Ascending aorta (tissue), 2 donors: ENCODE measurements at places on chromosomes 16 and 17.

DNA sequence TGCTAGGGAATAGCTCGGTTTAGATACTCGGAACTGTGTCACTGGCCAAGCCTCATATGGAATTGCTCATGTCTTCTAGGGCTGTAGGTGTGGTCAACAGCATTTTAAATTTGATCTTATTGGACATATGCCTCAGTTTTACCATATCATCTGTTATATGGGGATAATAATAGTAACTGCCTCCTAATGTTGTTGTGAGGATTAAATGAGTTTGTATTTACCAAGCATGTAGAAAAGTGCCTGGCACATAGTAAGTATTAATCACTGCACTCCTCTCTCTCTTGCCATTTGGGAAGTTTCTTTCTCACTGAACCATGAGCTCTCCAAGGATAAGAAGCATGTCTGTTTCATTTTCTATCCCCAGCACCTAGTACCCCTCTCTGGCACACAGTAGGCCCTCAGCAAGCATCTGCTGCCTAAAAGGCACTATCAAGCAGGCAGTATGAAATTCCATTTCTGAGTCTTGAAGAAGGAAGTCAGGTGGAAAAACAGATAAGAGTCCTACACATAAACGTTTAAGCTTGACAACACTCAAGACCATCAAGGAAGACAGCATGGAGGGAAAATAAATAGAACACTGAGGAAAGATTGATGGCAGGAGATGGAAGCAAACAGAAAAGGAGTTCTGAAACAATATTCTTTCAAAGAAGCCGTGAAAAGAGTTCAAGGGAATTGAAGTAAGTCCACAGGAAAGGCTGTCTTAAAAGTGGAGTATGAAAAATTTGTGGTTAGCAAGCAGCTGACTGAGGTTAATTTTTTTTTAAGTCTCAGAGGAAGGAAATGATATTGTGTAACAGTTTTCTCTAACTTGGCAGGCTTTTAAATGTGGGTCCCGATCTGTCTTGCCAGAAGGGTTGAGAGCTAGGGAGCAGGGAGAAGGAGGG lies 2.2 kb upstream of the ATP6V0A1 start:
- DNase-seq, result no peak

GRCh38 chr17:68127914-68128313 lies 92.4 kb downstream of the KPNA2 start:
- no peak for DNase-seq

GRCh38 chr17:42113293-42114069 lies 967 bp upstream of the DHX58 start:
- no peak for DNase-seq

DNA sequence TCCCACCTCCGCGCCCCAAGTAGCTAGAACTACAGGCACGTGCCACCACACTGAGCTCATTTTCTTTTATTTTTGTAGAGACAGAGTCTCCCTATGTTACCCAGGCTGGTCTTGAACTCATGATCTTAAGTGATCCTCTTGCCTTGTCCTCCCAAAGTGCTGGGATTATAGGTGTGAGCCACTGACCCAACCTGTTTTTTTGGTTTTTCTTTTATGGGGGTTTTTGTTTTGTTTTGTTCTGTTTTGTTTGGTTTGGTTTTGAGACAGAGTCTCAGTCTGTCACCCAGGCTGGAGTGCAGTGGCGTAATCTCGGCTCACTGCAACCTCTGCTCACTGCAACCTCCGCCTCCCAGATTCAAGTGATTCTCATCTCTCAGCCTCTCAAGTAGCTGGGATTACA lies 16.4 kb downstream of the GID4 start:
- DNase-seq, result no peak

GRCh38 chr16:83793179-83793578 lies 14.6 kb upstream of the HSBP1 start:
- DNase-seq, result no peak

- no peak for DNase-seq
These were observed 147.2 kb downstream of the SPECC1 start for GRCh38 chr17:20156196-20157000.

- DNase-seq, result no peak
These were observed 412 bp downstream of the FKBP10 start for GRCh38 chr17:41813152-41813680.

DNA sequence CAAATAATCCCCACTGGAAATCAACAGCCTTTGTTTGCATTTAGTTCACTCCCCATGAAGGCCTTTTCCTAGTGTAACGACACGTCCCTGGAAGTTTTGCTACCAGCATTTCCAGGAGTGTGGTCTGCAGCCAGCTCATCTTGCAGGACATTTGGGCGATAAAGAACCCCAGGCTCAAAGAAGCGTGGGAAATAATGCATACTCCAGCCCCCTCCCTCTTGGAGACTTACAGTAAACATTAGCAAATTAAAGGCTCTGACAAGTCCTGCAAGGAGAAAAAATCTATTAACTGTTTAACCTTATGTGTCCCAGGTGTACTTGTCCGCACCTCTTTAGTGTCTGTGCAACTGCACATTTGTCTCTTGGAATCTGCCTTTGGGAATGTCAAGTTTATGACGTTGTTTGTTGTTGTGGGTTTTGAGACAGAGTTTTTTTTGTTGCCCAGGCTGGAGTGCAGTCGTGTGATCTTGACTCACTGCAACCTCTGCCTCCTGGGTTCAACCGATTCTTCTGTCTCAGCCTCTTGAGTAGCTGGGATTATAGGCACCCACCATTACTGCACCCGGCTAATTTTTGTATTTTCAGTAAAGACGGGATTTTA lies 131.1 kb downstream of the ABCC1 start:
- no peak for DNase-seq
